ENCODE measurements at places on chromosomes 7 and 10.

DNA sequence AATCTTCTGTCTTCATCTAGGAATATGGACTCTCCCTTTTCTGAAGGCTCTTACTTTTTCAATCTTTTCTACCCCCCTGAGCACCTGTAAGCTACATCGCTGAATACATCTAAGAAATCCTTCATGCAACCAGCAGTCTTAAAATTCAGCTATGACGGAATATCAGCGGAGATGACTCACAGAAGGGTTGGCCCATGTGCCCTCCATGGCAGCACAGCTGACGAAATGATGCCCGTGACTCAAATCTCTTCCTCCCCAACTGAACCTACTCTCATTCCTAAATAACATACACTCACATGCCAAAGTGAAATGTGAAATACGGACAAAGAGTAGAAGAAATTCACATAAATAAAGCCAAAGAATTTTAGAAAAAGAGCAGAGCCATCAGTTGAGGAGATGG is 30.3 kb upstream of the NCAPG2 start:
- DNase-seq: no peak

DNA sequence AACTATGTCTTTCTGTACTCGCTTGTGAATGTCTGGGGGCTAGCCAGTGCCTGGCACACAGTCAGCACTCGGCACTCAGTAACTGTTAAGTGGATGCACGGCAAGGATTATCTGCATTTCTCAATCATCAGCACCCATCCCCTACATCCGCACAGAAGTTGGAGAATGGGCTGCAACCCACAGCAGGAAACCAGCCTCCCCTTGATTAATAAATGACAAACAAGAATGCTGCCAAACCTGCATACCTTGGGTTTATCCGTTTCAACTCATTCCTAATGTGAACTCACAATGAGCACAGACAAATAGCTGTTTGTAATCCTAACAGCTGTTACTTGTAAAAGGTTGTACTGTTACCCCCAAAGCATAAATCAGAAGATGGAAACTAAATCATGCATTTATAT is 28.9 kb downstream of the PPP1R3C start:
- no peak for DNase-seq

- no peak for DNase-seq
Measured at GRCh38 chr7:135209225-135209834, 2.0 kb downstream of the WDR91 start.

- no peak for DNase-seq
Measured at GRCh38 chr10:127013211-127013656, 108.0 kb downstream of the DOCK1 start.

DNA sequence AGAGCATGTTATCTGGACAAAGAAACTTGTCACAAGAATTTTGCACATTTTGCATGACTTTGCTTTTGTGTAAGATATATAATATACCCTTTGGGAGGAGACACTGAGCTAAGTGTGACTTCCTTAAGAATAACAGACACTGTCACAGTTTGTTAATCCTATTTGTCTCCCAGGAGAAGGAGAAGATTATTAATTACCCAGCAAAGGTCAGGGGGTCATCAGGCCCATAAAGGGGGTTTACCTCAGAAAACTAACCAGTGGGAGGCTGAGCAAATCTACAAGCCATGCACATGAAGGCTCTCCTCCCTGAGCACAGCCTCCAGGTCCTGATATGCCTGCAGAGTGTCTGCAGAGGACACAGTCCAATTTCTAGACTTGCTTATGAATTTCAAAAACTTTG is 10.1 kb upstream of the MET start:
- no peak for DNase-seq

- no peak for DNase-seq
Measured at GRCh38 chr10:17235136-17235535, 7.1 kb downstream of the VIM start.

DNA sequence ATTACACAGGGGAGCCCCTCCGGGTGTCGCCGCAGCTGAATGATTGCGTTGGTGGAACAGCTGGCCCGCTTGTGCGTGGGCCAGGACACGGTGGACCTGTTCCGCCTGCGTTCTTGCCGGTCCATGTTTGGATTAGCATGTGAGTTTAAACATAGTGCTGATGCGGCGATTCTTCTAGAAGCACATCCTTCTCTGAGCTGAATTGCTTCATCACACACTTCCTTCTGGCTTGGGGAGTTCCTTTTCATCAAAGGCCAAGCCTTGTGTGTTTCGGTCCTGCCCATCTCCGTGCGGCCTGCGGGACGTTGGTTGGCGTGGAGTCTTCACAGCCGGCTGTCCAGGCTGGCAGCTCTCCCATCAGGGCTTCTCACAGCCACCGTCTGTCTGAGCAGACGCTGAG is 45.5 kb upstream of the SLC29A4 start:
- no peak for DNase-seq

- DNase-seq: no peak
Measured at GRCh38 chr10:92470026-92470425, 103.9 kb downstream of the IDE start.

DNA sequence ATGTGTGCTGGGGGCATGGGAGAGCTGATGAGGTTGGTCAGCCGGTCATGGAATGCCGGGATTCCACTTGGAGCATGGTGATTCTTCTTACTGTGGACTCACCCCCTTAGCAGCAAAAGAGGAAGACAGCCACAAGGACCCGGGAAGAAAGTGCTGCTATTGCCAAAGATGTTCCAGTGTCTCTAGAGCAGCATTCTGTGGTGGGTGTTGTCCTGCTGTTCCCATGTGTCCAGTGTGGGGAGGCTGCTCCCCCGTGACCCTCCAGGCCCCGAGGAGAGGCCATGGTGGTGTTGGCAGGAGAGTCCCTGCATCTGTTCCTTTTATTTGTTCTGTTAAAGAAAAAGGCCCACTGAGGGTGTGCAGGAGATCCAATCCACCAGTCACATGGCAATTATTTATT is 499.4 kb downstream of the RPS24 start:
- no peak for DNase-seq
